NCI-H2029 treated with DMSO at 0.1 percent for 48 hours (cell line): ENCODE measurements at places on chromosomes 6 and 20.

DNA sequence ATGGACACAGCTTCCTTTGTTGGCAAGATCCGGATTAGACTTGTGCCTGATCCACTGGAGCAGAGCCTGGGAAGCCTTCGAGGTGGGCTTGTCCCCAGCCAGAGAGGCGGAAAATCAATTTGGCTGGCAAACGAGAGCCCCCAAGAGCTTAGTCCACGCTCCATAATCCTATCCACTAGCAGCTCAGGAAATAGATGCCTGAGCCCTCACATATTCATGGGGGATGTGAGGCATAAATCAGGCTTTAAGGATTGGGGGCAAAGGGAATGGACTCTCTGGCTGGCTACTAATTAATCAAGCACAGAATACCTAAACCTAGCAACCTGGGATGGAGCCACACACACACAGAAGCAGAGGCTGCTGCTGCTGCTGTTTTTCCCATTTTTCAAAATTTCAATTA lies 137.9 kb downstream of the PKHD1 start:
- DNase-seq, result no peak

DNA sequence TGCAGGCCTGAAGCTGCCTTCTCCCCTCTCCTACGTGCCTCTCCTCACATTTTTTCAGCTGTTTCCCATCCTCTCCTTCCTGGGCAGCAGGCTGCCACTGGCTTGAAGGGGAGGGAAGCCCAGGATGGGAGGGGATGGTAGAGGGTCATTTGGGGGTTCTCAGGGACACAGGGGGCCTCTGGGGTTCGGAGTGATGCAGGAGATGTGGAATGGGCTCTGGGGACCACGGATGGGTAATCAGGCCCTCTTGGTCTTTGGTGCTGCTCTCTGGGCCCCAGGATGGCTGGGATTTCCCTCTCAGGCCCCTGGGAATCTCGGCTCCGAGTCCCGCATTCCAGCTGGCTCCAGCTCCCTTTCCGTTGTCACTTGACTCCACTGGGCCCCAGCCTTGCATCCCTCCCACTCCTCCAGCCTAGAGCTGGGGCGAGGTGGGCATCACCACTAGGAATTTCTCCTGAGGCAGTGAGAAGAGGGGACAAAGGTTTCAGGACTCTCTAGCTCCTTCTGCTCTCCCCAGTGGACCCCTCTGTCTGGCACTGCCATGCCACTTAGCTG lies 2.0 kb upstream of the DDR1 start:
- DNase-seq, result no peak

DNA sequence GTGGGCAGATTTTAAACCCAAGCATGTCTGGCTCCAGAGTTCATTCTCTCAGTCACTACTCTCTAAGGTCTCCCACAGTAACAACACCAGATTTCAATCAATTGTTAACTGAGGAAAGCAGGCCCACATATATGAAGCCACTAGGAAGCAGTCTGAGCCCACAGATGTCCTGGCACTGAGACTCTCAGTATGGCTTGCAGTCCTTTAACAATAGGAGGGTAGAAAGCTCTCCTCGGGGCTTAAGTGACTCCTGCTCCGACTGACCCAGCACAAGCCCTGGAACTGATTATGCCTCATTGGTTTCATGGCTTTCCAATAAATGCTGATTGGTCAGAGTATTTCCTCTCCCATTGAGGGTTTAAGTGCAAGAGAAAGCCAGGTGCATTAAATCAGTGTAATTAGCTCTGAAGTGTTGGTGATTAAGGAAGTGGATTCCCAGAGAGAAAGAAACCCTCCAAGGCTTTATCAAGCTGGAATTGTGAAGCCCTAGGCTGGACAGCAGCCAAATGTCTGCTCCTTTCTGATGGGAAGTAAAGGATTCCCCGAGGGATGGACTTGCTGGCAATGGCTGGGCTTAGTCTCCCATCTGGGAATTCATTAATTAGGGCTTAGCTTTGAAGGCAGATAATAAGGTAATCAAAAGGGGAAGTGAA lies 76.6 kb upstream of the PROKR2 start:
- peak; percentile 92 for DNase-seq

GRCh38 chr6:75084018-75084417 lies 121.8 kb downstream of the COL12A1 start:
- no peak for DNase-seq

DNA sequence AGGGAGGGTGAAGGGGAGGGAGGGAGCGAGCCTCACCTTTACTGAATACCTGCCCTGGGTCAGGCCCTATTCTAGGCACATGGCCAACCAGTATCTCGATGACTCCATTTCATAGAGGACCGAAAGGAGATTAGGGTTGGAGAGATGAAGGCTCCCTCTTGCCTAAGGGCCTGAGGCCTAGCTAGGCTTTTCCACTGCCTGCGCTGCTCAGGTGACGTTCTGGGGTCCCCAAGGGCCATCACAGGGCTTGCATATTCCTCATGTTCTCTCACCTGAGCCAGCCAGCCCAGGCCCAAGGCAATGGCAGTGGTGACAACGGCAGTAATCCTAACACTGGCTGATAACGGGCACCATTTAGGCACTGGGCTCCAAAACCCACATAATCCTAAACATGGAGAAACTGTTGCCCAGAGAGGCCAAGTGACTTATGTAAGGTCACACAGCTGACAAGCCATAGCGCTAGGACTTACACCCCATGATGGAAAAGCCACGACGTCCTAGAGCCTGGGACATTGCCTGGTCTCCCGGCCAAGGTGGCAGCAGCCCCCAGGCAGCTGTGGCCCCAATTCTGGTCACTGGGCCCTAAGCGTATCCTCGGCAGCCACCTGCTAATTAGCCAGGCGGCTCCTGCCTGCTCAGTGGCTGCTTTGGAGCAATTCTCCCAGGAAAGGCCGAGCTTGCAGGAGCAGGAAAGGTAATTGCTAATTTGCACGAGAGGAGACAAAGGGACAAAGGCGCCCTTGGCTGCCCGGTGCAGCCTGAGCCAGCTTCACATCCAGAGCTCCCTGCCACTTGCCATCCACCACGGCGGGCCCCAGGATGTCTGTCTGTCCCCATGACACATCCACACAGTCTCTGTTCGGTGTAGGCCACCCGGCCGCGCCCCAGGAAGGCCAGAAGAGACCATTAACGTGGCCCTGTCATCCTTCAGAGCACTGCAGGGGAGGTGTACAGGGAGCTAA lies 21.5 kb downstream of the NOL4L start:
- DNase-seq, result no peak

DNA sequence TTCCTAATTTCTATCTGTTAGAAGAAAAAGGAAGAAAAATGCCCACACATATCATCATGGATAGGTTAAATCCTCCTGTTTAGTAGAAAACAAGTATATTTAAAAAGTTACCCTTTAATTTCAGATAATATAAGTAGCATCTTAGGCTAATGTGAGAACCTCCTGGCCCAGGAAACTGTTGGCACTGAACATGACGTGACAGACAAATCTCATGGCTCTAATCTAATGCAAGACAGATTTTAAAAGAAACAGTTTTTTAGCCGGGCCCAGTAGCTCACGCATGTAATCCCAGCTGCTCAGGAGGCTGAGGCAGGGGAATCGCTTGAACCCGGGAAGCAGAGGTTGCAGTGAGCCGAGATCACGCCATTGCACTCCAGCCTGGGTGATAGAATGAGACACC lies 22.9 kb downstream of the CYP39A1 start:
- no peak for DNase-seq

- DNase-seq, result no peak
These were observed 207.1 kb upstream of the PRSS16 start for GRCh38 chr6:27040244-27041042.

- DNase-seq, result no peak
These were observed 156.4 kb upstream of the COL21A1 start for GRCh38 chr6:56403745-56404144.

GRCh38 chr6:81938014-81938856 lies 185.8 kb upstream of the TENT5A start:
- DNase-seq, result no peak

- no peak for DNase-seq
These were observed 183.6 kb downstream of the COL9A1 start for GRCh38 chr6:70119218-70119835.

- DNase-seq, result no peak
These were observed 118.9 kb upstream of the PMEPA1 start for GRCh38 chr20:57828696-57829095.

DNA sequence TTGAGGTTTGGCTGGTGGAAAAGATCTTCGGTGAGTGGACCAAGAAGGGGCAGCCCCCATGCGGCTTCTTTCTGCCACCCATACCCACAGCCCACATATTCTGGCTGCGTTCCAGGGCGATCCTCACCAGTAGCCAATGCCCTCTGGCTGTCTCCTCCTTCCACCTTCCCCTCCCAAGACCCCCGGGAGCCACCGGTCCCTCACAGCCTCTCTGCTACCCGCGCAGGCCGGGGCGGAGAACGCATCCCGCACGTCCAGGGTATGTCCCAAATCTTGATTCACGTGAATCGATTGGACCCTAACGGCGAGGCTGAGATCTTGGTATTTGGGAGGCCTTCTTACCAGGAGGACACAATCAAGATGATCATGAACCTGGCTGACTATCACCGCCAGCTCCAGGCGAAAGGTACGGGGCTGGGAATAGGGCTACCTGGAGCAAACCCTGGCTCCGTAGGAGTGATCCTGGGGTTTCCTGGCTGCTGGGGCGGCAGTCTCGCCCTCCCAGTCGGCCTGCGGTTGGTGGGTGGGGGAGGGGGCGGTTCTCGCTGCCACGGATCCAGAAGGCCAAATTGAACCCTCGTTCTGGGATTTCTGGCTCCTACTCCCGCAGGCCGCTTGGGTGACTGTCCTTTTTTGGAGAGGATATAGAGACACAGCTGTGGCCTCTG lies 545 bp downstream of the KHDC3L start:
- no peak for DNase-seq
